Stimulated activated CD8-positive, alpha-beta memory T cell treated with anti-CD3 and anti-CD28 coated beads, Interleukin-4, amount 100 ng/mL, for 4 hours (primary cell): ENCODE measurements at places on chromosomes 11 and 22.

DNA sequence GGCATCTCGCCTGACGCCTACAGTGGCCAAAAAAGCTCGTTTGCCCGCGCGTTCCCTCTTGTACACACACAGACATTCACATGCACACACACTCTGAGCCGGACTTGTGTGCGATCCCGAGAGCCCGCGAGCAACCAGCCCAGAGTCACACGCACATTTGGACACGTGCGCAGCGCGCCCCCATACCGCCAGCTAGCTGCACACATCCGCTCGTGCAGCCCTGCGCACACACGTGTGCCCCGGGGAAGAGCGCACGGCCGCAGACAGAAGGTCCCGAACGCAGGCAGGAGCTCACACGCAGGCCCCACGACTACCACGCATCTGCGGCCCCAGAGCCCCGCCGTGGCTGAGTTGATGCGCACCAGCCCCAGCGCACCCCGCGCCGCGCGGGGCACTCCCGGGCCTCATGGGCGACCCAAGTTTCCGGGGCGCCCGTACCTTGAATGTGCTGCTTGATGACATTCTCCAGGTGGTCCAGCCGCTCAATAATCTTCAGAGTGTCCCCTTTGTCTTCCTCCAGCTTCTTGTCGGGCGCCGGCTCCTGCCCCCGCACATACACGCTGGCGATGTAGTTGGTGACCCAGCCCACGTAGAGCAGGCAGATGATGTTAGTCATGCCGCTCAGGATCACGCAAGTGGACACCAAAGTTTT is 758 bp downstream of the GALNT18 start:
- DNase-seq, result no peak

DNA sequence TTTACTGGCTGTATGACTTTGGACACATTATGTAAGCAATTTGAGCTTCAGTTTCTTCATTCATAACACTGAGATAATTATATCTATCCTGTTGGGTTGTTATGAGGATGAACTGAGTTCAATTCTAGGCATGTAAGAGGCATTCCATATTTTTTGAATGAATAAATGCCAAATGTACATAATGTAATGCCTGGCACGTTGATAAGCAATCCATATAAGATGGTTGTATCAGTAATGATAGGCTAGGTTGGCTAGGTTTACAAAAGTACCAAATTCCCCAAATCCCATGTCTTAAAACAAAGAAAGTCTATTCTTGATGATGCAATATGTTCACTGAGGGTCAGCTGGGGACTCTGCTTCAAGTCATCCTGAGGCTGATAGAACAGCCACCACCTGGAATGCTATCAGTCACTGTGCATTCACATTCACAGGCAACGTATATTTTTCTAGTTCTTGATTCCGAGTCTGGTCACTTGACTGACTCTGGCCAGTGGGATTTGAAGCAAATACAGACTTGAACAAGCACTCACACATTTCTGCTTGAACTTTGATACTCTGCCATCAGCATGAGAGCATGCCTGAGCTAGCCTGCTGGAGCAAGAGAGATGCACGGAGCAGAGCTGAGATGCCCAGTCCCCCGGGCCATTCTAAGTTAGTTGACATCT is 104.0 kb upstream of the TIMP3 start:
- no peak for DNase-seq

GRCh38 chr11:68408512-68408911 is 52.0 kb upstream of the PPP6R3 start:
- no peak for DNase-seq

- no peak for DNase-seq
Measured at GRCh38 chr11:134196756-134197155, 27.0 kb downstream of the NCAPD3 start.

- no peak for DNase-seq
Measured at GRCh38 chr22:48563118-48563965, 1264.3 kb downstream of the BRD1 start.

- no peak for DNase-seq
Measured at GRCh38 chr22:45996241-45997076, 19.5 kb upstream of the WNT7B start.

- no peak for DNase-seq
Measured at GRCh38 chr22:49571326-49571725, 256.3 kb downstream of the BRD1 start.

GRCh38 chr11:116334596-116334995 is 438.2 kb downstream of the BUD13 start:
- DNase-seq, result no peak

DNA sequence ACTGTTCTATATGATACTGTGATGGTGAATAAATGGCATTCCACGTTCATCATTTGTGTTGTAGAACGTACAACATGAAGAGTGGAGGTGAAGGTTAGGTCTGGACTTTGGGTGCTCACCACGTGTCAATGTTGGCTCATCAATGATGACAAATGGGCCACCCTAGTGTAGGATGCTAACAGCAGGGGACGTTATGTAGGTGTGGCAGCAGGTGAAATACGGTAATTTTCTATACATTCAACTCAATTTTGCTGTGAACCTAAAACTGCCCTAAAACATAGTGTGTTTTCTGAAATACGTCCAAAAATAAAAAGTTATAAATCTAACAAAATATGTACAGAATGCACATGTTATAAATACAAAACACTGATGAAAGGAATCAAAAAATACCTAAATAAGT is 6.2 kb downstream of the KRTAP5-6 start:
- no peak for DNase-seq

- no peak for DNase-seq
Measured at GRCh38 chr11:111631666-111632039, 29.4 kb downstream of the SIK2 start.

- no peak for DNase-seq
Measured at GRCh38 chr11:109914809-109915653, 178.2 kb upstream of the ZC3H12C start.

- no peak for DNase-seq
Measured at GRCh38 chr11:58654908-58655296, 32.4 kb downstream of the CNTF start.

GRCh38 chr11:27673979-27674663 is 26.1 kb downstream of the BDNF start:
- DNase-seq, result no peak

DNA sequence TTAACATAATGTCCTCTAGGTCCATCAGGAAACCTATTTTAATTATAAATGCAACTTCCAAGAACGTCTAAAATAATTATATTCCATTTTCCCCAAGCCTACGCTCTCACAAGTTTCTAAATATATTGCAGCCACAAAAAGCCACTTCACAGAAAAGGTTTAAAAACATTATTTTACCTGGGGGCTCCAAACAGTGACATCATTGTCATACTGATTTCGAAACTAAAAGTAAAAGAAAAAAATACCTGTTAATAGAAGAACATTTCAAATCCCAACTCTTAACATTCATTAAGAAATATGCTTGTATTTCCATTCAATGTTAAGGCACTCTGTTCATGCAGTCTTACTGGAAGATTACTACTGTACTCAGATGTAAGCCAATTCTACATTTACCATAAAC is 1.4 kb downstream of the PSMA1 start:
- DNase-seq, result no peak

DNA sequence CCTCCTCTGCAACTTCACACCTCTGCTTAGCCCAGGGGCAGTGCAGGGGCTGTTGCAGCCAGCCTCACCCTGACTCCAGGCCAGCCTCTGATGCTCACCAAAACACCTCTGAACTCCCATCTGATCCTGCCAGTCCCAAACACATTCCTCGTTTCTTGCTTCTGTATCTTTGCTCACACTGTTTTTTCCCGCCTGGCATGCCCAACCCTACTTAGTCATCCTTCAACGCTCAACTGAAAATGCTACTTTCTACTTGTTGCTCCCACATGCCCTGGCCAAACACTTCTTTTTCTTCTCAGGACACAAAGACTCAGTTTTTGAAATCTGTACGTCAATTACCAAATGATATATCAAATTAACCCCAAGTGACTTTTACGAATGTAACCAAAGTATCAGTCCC is 140.8 kb upstream of the ZBED5 start:
- DNase-seq, result no peak

DNA sequence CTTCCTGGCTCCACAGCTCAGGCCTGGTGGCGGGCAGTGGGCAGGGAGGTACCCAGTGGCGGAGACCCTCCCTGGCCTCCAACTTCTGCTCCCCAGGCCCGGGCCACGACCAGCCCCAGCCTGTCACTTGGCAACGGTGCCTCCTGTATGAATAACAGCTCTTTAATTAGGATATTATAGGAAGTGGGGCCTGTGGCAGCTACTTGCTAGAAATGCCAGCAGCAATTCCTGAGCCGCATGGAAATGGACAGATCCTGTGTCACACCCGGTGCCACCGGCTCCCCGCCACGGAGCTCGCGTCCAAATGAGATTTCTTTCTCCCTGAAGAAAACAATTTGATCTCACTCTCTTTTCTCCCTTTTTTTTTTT is 104.5 kb downstream of the CHST1 start:
- DNase-seq, result no peak
